ENCODE measurements at places on chromosomes 5 and 9.

- no peak for DNase-seq
Measured at GRCh38 chr9:35700031-35700430, 10.3 kb upstream of the TPM2 start.

- no peak for DNase-seq
Measured at GRCh38 chr5:178244576-178244975, 12.0 kb upstream of the PHYKPL start.

- DNase-seq, result no peak
Measured at GRCh38 chr5:144267961-144268513, 97.4 kb downstream of the KCTD16 start.

DNA sequence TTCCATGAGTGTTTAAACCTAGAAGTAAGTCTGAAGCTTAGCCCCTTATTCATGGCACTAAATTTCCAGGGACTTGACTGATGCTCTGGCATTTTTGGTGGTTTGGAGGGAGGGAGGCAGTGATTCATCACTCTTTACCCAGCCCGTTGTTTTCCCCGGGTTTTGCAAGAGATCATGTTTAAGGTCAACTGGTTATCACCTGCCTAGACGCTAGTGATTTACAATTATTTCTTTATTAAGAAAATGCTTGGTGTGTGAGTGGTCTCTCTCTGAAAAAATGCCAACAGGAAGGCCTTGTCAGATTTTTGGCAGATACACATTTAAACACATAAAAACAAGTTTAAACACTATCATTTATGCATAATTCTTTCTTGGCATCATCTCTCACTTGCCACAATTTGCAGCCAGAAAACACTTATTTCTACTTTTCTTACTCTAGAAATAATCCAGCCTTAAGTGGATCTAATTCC is 737.9 kb upstream of the ZNF608 start:
- DNase-seq, result no peak

DNA sequence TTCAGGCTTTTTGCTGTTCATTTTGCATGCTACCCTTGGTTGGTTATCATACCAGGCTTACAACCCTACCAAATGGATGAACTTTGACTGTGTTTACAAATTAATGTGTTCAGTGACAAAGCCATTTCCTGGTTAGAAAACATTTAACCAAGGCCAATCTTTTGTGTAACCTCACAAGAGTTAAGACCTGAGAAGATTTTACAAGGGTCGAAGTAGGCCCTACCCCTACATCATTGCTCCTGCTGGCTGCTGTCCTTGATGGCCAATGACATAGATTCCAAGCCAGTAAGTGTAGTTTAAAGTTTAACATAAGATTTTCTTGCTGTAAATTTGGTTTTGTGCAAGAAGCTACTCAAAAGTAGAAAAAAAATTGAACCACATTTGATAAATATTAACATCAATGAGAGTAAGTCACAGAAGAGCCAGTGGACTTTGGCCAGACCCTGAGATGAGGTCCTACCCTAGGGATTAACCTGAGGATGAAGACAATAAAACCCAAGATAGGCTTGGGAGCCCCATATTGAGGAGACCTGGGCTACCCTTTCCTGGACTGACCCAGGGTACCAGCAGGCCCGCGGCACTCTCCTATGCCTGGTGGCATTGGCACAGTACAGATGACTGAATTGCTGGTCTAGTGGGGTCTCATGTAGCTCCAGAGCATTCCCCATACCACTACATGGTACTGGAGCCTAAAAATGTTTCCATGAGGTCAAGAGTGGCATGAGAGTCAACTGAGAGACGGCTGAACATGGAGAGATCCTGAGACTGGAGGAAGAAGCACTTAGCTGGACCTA is 8.3 kb downstream of the C1QTNF3 start:
- DNase-seq, result no peak

DNA sequence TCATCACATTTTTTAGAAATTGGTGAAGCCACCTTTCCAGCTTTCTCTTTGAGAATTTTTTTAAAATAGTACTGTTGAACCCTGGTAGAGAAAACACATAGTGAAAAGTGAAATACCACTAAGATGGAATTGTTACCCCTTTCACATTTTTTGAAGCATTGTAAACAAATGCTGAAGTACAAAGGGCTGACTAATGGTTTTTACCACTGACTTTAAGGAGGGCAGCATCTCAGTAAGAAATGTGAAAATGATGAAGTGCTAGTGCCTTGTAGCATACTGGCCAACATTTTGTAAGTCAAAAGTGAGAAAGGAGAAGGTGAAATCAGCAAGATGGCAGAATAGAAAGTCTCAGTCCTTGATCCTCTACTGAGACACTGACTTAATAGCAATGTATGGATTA is 320.6 kb downstream of the PJA2 start:
- DNase-seq, result no peak

DNA sequence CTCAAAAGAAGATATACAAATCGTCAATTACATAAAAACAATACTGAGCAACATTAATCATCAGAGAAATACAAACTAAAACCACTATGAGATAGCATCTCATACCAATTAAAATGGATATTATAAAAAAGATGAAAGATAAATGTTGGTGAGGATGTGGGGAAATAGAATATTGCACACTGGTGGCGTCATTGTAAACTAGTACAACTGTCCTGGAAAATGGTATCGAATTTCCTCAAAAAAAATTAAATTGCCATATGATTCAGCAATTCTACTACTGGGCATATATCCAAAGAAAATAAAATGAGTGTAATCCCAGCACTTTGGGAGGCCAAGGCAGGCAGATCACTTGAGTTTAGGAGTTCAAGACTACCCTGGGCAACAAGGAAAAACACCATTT is 326.0 kb upstream of the FTMT start:
- DNase-seq, result no peak

- DNase-seq, result no peak
Measured at GRCh38 chr9:93196096-93197055, 12.4 kb downstream of the WNK2 start.

- DNase-seq, result no peak
Measured at GRCh38 chr9:95642189-95642588, 125.4 kb upstream of the PTCH1 start.

DNA sequence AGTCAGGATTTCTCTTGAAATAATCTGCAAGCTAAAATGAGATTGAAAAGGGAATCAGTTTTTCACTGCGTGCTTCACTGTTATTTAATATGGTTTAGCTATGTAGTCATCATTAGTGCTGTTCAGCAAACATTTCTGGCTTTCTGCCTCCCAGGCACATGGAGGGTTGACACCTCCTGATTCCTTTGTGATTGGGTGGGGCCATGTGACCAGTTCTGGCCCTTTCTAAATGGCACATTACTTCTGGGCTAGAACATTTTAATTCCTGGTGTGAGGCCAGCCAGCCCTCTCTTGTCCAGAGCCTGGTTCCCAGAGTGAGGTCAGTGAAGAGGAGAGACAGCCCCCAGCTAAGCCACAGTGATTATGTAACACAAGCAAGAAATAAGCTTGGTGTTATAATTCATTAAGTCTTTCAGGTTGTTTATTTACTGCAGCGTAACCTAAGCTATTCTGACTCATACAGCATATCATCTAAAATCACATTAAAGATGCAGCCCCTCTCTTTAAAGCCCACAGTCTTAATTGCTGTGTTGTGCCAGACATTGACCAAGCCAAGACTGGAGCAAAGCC is 17.4 kb upstream of the ARSI start:
- DNase-seq, result no peak

DNA sequence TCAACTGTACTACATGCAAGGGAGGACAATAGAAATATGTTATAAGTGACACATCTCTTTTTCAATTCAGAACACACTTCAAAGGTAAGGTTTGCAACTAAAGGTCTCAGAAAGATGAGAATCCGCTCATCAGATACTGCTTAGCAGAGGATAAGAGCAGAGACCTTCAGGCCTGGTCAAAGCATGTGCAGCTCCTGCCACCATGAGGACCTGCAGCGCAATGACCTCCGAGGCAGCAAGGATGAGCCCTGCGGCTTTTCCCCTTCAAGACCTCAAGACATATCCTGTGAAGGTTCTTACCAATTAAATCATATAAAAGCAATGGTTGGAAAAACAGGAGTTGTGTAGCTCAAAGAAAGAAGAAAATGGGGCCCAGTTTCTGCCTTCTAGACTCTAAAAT is 135.8 kb downstream of the TRIM36 start:
- DNase-seq, result no peak

DNA sequence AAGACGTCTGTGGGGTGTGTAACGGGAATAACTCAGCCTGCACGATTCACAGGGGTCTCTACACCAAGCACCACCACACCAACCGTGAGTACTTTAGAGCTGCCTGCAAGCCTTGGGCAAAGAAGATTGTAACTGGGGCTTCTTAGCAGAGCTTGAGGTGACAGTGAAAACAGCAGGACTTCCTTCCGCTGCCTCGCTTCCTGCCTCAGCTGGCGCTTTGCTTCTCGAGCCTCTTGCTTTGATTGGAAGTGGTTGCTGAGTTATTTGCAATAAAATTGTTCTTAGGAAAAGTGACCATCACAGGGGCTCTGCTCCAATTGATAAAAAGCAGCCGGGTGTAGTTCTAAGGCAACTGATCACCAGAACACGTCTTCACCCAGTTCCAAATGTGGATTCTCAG is 99.1 kb downstream of the ADAMTS16 start:
- no peak for DNase-seq

DNA sequence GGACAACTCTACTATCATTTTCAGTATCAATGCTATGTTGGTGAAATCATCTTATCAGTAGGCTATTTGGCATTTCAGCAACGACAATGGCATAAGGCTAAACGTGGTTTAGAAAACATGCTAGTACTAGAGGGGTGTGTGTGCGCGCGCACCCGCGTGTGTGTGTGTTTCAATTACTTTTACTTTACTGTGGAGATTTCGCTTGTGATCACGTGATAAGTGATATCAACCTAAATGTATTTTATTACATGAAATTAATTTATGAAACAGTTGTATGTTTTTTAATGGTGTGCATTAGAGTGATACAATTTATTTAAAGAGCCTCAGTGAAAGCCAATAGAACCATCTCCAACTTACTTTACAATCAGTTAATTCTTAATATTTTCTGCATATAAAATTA is 587.9 kb upstream of the ITGA1 start:
- DNase-seq, result no peak

DNA sequence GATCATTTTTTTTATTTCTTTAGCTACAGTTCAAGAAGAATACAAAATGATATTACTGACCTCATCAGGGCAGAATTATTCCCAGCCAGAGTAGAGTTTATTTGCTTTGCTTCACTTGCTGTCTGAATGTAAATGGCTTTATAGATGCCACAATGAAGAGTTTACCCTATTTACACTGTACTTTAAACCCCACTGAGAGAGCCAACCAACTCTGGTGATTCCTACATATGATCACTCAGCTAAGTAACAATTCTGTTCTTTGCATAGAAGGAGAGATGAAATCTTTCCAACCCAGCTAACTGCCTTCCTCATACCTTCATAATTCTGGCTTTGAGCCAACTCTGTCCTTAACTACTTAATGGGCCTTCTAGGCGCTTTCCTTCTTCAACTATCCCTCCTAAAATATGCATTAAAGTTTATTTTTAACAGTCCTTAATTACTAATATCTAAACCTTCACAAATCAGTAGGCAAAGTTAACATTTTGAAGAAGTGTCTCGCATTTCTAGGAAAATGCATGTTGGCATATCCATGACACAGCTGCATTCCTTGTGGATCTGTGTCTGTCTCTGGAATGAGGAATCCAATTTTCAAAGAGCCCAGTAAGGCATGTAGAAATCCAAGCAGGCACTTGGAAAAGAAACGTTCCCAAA is 284.8 kb upstream of the GRAMD2B start:
- DNase-seq, result no peak

DNA sequence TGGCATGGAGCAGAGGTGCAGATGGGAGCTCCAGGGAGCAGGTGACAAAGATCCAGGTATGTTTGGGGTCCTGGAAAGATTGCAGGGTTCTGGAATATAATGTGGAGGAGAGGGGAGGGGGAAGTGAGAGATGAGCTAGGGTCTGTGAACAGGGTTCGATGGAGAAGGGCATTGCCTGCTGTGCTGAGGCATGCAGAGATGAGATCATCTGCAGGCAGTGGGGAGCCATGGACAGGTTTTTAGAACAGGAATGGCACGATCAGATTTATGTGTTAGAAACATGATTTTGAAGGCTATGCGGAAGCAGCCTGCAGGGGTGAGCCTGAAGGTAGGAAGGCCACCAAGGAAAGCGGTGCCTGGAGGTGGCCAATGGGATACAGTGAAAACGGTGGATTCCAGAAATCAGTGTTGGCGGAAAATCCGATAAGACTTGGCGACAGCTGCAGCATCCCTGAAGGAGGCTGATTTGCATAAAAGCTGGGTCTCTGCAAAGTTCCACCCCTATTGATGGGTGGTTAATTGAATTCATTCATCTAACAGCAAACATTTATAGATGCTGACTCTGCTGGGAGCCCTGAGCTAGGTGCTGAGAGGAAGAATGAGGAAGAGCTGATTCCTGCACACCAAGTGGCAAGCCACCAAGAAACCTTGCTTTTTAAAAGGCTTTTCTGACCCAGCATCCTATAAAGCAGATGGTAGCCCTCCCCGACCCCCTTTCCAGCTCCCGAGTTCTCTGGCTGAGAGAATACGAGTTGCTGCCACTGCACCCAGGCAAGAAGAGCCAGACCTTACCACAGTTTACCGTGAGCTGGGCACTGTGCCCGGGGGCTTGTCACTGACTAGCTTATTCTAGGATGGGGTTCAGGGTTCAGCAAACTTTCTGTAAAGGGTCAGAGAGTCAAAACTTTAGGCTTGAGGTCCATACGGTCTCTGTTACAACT is 139.2 kb upstream of the SMIM23 start:
- no peak for DNase-seq

- no peak for DNase-seq
Measured at GRCh38 chr5:159668556-159668955, 247.7 kb upstream of the ADRA1B start.

- DNase-seq, result no peak
Measured at GRCh38 chr9:37336150-37336549, 86.3 kb upstream of the GRHPR start.

DNA sequence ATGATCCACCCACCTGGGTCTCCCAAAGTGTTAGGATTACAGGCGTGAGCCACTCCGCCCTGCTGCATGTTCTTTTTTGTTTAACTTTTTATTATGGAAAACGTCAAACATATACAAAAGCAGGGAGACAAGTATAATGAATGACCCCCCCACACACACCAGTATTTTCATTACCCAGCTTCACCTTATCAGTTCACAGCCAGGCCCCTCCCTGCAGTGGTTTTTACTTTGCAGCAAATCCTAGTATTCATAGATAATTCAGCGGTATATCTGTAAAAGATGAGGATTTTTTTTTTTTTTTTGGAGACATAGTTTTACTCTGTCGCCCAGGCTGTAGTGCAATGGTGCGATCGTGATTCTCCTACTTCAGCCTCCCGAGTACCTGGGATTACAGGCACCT is 2.3 kb downstream of the POMT1 start:
- no peak for DNase-seq

DNA sequence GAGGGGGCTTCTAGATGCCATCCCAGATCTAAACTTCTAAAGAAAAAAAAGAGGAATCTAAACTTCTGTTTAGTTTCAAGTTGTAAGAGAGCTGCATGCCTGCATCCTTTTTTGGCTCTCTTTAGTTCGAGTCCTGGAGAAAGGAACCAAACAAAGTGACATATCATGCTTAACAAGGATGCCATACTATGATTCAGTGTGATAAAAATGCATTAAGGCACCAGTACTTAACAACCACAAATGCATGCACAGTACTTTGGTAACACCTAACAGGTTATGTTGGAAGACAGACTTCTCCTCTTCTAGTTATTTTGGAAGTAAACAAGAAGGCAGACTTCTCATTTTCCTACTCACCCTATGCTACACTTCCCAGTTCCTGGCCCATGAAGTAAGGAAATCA is 27.3 kb downstream of the NME5 start:
- no peak for DNase-seq

Measured in CD4-positive, alpha-beta T cell treated with Interleukin-2 at 100 ng/mL for 4 hours (primary cell).